ENCODE measurements at places on chromosomes 1 and 21.

GRCh38 chr1:58620926-58621325 lies 43.9 kb upstream of the TACSTD2 start:
- DNase-seq = no peak

- no peak for DNase-seq
These were observed 346.8 kb downstream of the KIF26B start for GRCh38 chr1:245501633-245502032.

- no peak for DNase-seq
These were observed 35.3 kb upstream of the CACYBP start for GRCh38 chr1:174964261-174964971.

GRCh38 chr1:150429805-150430204 lies 57.4 kb upstream of the TARS2 start:
- no peak for DNase-seq

DNA sequence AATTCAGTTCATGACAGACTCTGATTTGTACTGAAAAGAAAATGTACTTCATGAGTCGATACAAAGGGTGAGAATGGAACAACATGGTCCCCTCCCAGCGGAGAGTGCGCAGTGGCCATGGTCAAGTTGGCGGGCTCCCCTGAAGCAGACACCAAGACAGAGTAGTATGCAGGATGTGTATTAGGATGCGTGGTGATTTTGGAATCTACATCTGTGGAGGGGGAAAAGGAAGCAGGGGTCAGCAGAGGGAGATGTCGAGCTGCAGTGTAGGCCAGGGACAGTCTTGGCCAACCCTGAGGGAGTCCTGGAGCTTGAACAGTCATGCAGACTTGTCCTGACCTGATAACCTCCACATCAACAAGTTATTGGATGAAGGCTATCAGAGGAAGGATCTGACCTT lies 481.0 kb downstream of the OMA1 start:
- no peak for DNase-seq

DNA sequence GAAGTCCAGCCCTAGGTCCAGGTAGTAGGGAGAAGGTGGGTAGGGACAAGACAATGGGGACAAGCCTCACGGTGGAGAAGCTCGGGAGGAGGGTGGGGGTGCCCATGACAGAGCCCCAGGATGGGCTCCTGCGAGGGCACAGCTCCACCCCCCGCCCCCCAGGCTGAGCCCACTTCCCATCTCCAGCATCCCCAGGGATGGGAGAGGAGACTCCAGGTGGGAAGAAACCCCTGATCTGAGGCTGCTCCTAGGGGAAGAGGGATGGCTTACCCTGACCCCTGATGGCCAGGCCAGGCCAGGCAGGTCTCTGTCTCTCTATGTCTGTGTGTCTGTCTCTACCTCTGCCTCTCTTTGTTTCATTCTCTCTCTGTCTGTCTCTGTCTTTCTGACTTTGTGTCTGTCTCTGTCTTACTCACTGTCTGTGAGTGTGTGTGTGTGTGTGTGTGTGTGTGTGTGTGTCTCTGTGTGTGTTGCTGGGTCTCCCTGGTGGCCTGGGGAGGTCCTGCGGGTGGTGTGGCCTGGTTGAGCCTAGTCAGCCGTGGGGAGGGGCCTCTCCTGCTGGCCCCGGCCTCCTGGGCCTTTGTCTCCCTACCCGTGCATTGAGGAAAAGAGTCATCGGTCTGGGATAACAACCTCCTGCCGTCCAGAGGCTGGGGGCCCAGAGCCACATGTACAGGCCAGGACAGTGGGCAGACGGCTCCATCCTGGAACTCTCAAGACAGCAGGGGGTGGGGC lies 45.7 kb downstream of the WNT9A start:
- DNase-seq = no peak

Measured in NCI-H2081 (cell line).